ENCODE measurements at places on chromosomes 3 and 15. TPM values are rescaled to one million over a fixed set of nuclear protein-coding genes. Genes with fewer than 3 reads are reported as not detected.

GRCh38 chr3:153192327-153192726 is 30.3 kb downstream of the RAP2B start:
- no peaks in the 10 kb centered on the region for H3K27me3 ChIP-seq
- no peaks in the 10 kb centered on the region for H3K4me1 ChIP-seq
- no peak overlapping the region for H3K4me3 ChIP-seq
- no peak for DNase-seq

GRCh38 chr3:188345223-188345622 is 191.3 kb downstream of the LPP start:
- peaks cover 45% of the 10 kb centered on the region for H3K27me3 ChIP-seq
- H3K36me3 ChIP-seq: peaks cover 6% of the 10 kb centered on the region
- DNase-seq: no peak
- no peak overlapping the region for H3K4me3 ChIP-seq

GRCh38 chr15:77396692-77397091 is 23.2 kb downstream of the PEAK1 start:
- H3K27me3 ChIP-seq: no peaks in the 10 kb centered on the region
- H3K4me1 ChIP-seq: no peaks in the 10 kb centered on the region

DNA sequence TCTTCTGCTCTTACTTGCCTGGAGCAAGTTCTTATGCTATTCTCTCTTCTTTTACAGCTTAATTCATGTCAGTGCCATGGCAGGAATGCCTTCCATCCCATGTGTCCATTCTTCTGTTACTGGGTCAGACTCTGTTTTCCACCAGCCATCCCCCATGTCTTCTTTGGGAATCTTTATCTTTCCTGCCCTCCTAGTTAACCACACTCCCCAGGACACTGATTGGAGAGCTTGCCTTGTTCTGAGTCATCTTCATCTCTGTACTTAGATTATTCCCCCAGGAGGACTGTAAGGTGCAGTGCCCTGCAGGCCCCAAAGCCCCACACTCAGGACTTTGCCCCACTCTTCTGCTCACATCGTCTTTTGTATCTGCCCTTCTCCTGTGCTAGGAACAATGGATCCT is 3.6 kb downstream of the ABHD17C start:
- no peaks in the 10 kb centered on the region for H3K36me3 ChIP-seq
- DNase-seq: no peak

DNA sequence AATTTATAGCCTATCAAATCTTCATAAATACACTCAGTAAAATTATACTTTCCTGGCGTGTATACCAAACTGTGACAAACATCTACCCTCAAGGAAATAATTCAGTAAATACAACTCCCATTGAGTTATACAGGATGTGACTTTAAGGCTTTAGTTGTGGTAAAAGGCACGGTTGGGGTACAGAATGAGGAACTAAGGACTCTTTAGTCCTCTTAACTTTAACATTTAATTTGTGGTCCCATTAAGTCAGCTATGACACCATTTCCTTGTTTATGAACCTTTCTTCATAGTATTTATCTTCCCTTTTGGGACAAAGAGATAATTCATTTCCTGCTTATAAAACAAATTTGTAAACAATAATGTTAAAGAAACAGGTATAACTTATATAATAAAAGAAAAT is 30.2 kb downstream of the IFT80 start:
- H3K27ac ChIP-seq: no peak overlapping the region
- peaks cover 3% of the 10 kb centered on the region for H3K4me1 ChIP-seq
- peaks cover 22% of the 10 kb centered on the region for H3K36me3 ChIP-seq
- DNase-seq: no peak

DNA sequence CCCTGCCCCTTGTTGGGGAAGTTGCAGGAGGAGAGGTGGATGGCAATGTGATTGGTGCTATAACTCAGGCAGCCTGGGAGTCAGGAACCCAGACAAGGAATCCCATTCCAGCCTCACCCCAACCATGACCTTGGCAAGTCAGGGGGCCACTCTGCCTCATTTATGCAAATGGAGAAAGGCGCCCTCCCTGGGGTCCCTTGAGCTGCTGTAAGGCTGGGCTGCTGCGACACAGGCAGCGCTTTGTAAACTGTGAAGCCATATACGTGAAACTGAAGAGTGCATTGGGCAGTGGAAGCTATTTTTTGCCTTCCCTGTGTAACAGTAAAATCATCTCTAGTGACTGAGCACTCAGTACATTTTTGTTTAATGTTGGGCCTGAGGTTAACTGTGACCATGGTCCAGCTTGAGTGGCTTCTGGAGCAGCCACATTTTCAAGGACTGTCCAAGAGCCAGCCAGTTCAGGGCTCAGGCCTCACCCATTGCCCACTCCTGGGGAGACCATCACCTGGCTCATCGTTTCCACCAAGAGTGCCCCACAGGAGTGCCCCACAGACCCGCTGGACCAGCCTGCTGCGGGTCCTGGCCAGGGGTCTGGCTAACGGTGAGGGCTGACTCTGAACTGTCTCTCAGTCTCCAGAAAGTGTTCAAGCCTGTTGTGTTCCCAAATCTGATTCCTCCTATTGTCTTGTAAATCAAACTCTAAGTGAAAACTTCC is 27.9 kb downstream of the KIF7 start:
- no peak for DNase-seq
- H3K27ac ChIP-seq: no peak overlapping the region
- peaks cover 71% of the 10 kb centered on the region for H3K36me3 ChIP-seq
- H3K4me1 ChIP-seq: no peaks in the 10 kb centered on the region
- no peak overlapping the region for H3K4me3 ChIP-seq
- no peaks in the 10 kb centered on the region for H3K27me3 ChIP-seq

DNA sequence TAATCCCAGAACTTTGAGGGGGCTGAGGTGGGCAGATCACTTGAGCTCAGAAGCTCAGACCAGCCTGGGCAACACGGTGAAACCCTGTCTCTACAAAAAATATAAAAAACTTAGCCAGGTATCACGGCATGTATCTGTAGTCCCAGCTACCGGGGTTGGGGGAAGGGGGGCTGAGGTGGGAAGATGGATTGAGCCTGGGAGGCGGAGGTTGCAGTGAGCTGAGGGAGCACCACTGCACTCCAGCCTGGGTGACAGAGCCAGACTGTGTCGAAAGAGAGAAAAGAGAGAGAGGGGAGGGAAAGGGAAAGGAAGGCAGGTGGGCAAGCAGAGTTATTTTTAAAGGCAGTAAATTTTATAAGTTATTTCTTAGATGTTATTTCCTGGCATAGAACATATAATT is 368.1 kb downstream of the ULK4 start:
- H3K4me3 ChIP-seq: no peak overlapping the region
- no peak for DNase-seq
- H3K4me1 ChIP-seq: peaks cover 2% of the 10 kb centered on the region
- no peaks in the 10 kb centered on the region for H3K36me3 ChIP-seq

- H3K4me1 ChIP-seq: no peaks in the 10 kb centered on the region
- H3K4me3 ChIP-seq: no peak overlapping the region
Measured at GRCh38 chr3:103319912-103320311, 885.1 kb downstream of the ZPLD1 start.

The GHRL gene
- not detected for total RNA-seq

The THSD4 gene
- not detected for total RNA-seq

The UBA3 gene
- 104 TPM for total RNA-seq
